ENCODE measurements at places on chromosomes 12 and 14. TPM values are rescaled to one million over a fixed set of nuclear protein-coding genes. Genes with fewer than 3 reads are reported as not detected.

The RIMBP2 gene
- total RNA-seq, result not detected

The INSM2 gene
- total RNA-seq, result not detected

The TMEM121 gene
- total RNA-seq, result 11.7 TPM

The CMAS gene
- 34.1 TPM for total RNA-seq

The GPR65 gene
- total RNA-seq, result 8.0 TPM

The NGB gene
- total RNA-seq, result not detected

The TAS2R10 gene
- total RNA-seq, result not detected

The PIGH gene
- total RNA-seq, result 26.0 TPM

The CD163L1 gene
- total RNA-seq, result not detected

The POTEM gene
- not detected for total RNA-seq

The ITGB7 gene
- 266 TPM for total RNA-seq

The ATP23 gene
- 8.7 TPM for total RNA-seq

The BATF gene
- 213 TPM for total RNA-seq

The TTLL5 gene
- 36.2 TPM for total RNA-seq

The NANOG gene
- total RNA-seq, result not detected

The HOXC6 gene
- not detected for total RNA-seq

The GLT1D1 gene
- 2.0 TPM for total RNA-seq

The TMPRSS12 gene
- total RNA-seq, result not detected

The FIGNL2 gene
- 0.15 TPM for total RNA-seq

The MYH6 gene
- 0.59 TPM for total RNA-seq

The ZNF268 gene
- 16.7 TPM for total RNA-seq

The RTL1 gene
- total RNA-seq, result not detected

The MYF6 gene
- total RNA-seq, result not detected

The IGF1 gene
- 0.83 TPM for total RNA-seq

The ABCB9 gene
- total RNA-seq, result 3.8 TPM

The FAM90A1 gene
- 0.36 TPM for total RNA-seq

The CDCA3 gene
- 32.5 TPM for total RNA-seq

The TNS2 gene
- total RNA-seq, result 3.1 TPM

The PRPH gene
- not detected for total RNA-seq

The PIWIL1 gene
- not detected for total RNA-seq

The TPPP2 gene
- total RNA-seq, result not detected

The TPH2 gene
- not detected for total RNA-seq

The KLHL33 gene
- total RNA-seq, result 0.05 TPM

The METAP2 gene
- 121 TPM for total RNA-seq

The PFKM gene
- total RNA-seq, result 68.4 TPM

The TMEM30B gene
- total RNA-seq, result 0.26 TPM

The PITPNM2 gene
- total RNA-seq, result 25.5 TPM

The PPP1R1A gene
- total RNA-seq, result not detected

The ANAPC7 gene
- 72.0 TPM for total RNA-seq

The SPRYD4 gene
- 5.5 TPM for total RNA-seq

The RNASE7 gene
- not detected for total RNA-seq

The KRT6A gene
- not detected for total RNA-seq

The DNAH10 gene
- 0.31 TPM for total RNA-seq

The AQP6 gene
- total RNA-seq, result not detected

The MMP19 gene
- total RNA-seq, result not detected

The CACNA2D4 gene
- 6.1 TPM for total RNA-seq

The C14orf132 gene
- 0.20 TPM for total RNA-seq

The EIF2S3B gene
- total RNA-seq, result 0.20 TPM

The SYCP3 gene
- total RNA-seq, result 0.44 TPM

The TMEM233 gene
- total RNA-seq, result not detected

The TAS2R14 gene
- 2.9 TPM for total RNA-seq

The NEUROD4 gene
- total RNA-seq, result 0.05 TPM

The DCAF5 gene
- 29.7 TPM for total RNA-seq

The WNT1 gene
- total RNA-seq, result 0.24 TPM

The KCNH5 gene
- not detected for total RNA-seq

The OAS2 gene
- total RNA-seq, result 113 TPM
